CD4-positive, alpha-beta T cell (primary cell): ENCODE measurements at places on chromosomes 6 and 20.

DNA sequence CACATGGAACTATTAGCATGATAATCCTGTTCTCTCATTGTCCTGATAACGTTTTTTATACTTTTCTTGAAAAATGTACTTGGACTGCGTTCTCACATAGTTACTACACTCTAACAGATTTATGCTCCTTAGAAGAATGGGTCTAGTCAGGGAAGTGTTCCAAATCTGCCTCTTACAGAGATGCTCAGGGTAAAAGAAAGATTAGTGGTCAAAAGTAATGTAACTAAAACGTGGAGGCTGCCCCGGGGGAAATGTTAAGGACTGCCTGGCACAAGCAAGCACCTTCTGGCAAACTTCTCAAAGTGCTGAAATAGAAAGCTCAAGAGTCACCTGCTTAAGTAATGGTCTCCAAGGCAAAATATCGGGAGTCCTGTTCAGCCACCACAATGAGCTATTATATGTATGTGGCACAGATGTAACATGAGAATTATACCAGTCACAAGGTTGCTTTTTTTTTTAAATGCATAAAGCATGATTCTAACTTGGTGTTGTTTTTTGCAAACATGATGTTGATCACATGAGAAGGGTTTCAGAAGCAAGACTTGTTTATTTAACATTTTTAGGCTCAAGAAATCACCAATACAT, 244.5 kb upstream of the JARID2 start:
- H3K27me3 ChIP-seq: no peaks in the 10 kb centered on the region
- DNase-seq: no peak
- H3K27ac ChIP-seq: no peak overlapping the region
- no peak overlapping the region for H3K4me3 ChIP-seq

- no peak overlapping the region for H3K27ac ChIP-seq
- H3K27me3 ChIP-seq: no peaks in the 10 kb centered on the region
- DNase-seq: no peak
- H3K4me1 ChIP-seq: peaks cover 4% of the 10 kb centered on the region
Observed at GRCh38 chr6:143676437-143677045, 1.2 kb upstream of the PHACTR2 start.

GRCh38 chr6:56073315-56073714, 174.1 kb downstream of the COL21A1 start:
- H3K4me1 ChIP-seq: no peaks in the 10 kb centered on the region
- H3K36me3 ChIP-seq: no peaks in the 10 kb centered on the region
- H3K27me3 ChIP-seq: no peaks in the 10 kb centered on the region
- no peak overlapping the region for H3K4me3 ChIP-seq
- DNase-seq: no peak

- H3K36me3 ChIP-seq: no peaks in the 10 kb centered on the region
- H3K27me3 ChIP-seq: peaks cover under 1% of the 10 kb centered on the region
- no peaks in the 10 kb centered on the region for H3K4me1 ChIP-seq
- H3K27ac ChIP-seq: no peak overlapping the region
- no peak for DNase-seq
- no peak overlapping the region for H3K4me3 ChIP-seq
Observed at GRCh38 chr6:7812623-7813022, 86.7 kb downstream of the BMP6 start.

DNA sequence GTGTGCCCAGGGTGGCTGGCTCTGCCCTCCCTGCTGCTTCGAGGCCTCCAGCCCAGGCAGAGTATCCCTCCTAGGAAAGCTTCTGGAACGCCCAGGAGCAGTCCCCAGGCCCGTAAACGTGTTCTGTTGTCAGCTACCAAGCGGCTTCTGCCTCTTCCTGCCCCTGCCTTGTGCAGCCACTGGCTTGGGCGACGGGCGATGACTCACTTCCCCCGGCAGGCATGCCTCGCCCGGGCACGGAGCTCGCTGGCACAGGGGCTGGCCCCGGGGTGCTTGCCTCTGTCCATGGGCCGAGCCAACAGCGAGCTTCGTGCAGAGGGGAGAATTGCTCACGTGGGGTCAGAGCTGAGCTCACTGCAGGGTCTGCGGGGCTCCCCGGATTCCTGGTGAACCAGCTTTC, 86.7 kb upstream of the THBS2 start:
- no peak for DNase-seq
- no peaks in the 10 kb centered on the region for H3K4me1 ChIP-seq
- no peaks in the 10 kb centered on the region for H3K36me3 ChIP-seq
- no peak overlapping the region for H3K4me3 ChIP-seq

GRCh38 chr6:150865406-150866146, at the start of gene MTHFD1L:
TSS of gene MTHFD1L (plus strand) at chr6:150865702. CDS start at chr6:150865823, 121 bp downstream.
- DNase-seq: peak; percentile 52
- H3K27me3 ChIP-seq: no peaks in the 10 kb centered on the region
- no peaks in the 10 kb centered on the region for H3K36me3 ChIP-seq
- H3K4me3 ChIP-seq: peak within 1 kb of the TSS; percentile 62
- H3K27ac ChIP-seq: no peak within 1 kb of the TSS
- H3K4me1 ChIP-seq: peaks cover 17% of the 10 kb centered on the region

- no peak overlapping the region for H3K27ac ChIP-seq
- no peaks in the 10 kb centered on the region for H3K36me3 ChIP-seq
- peaks cover 14% of the 10 kb centered on the region for H3K27me3 ChIP-seq
- DNase-seq: no peak
- no peak overlapping the region for H3K4me3 ChIP-seq
Observed at GRCh38 chr20:36281785-36282380, 24.3 kb upstream of the DLGAP4 start.

DNA sequence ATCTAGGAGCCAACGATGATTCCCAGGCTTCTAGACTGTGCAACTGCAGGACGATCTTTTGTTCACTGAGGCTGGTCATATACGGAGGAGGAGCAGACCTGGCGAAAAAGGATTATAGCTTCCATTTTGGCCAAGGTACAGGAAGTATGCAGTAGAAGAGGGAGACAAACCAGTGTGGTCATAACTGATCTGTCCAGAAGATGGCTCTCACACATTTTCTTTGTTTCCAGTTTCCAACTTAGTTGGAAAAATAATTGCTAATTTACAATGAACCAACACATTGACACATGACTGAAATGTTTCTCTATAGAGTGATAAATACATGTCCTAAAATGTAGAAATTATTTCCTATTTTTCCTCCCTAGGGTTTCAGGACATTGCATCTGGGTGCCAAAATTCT, 364.1 kb upstream of the BTBD3 start:
- no peak overlapping the region for H3K4me3 ChIP-seq
- no peak overlapping the region for H3K27ac ChIP-seq
- H3K4me1 ChIP-seq: no peaks in the 10 kb centered on the region
- no peak for DNase-seq

DNA sequence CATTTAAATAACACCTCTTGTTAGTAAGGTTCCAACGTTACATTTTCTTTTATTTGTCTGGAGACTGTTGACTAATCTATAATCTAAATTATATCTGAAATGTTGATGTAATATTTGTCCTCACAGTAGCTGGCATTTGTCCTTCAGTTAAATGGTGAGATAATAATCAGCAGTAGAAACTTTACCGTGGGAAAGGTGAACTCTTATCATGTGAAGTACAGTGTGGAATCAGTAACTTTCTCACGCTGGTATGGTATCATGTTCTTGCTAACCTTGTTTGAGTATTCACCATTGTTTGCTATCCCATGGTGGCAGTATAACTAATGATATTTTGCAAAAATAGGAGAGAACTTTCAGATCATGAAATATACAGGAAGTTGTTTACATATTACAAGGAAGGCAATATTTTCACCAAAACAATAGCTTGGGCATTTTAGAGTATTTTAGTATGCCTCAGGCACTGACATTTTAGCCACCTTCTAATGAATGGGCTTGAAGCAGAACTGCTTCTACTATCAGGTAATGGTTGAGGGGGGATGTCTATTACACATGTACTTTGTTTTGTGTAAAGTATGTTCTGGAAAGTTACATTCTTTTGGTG, 4.8 kb downstream of the GMNN start:
- no peaks in the 10 kb centered on the region for H3K27me3 ChIP-seq
- peaks cover 12% of the 10 kb centered on the region for H3K36me3 ChIP-seq
- H3K4me3 ChIP-seq: no peak overlapping the region

- no peaks in the 10 kb centered on the region for H3K27me3 ChIP-seq
- no peak overlapping the region for H3K27ac ChIP-seq
Observed at GRCh38 chr6:151436802-151437201, 15.1 kb downstream of the RMND1 start.

DNA sequence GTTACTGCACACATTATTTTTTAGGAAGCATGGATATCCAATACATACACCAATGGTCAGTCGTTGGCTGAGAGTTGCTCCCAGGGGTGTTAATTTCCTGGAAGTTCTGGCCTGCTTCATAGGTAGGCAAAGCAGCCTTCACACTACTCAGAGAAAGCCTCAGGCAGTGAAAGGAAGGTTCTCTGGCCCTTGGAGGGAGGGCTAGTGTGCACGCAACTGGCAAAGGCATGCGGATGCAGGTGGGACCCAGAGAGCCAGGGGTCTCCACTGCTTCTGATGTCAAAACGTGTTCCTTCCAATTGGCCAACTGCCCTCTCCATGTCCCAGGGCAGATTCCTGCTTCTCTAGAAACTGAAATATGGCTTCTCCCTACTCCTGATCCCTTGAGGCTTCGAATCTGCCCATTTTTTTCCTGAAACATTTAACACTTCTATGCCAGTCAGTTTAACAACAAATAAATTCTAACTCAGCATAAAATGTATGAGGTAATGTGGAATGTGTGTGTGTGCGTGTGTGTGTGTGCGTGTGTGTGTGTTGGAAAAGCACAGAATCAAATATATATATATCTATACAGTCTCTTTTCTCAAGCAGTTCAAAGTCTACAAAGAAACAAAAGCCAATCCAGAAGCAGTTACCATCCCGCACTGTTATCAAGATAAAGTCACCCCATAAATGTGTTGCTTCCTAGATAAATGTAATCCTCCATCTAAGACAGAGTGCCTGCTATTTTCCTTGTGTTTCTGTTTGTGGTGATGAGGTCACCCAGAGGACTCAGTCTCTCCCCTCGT, 94.0 kb upstream of the HIVEP1 start:
- no peaks in the 10 kb centered on the region for H3K27me3 ChIP-seq
- no peaks in the 10 kb centered on the region for H3K36me3 ChIP-seq
- H3K27ac ChIP-seq: no peak overlapping the region
- no peak for DNase-seq

DNA sequence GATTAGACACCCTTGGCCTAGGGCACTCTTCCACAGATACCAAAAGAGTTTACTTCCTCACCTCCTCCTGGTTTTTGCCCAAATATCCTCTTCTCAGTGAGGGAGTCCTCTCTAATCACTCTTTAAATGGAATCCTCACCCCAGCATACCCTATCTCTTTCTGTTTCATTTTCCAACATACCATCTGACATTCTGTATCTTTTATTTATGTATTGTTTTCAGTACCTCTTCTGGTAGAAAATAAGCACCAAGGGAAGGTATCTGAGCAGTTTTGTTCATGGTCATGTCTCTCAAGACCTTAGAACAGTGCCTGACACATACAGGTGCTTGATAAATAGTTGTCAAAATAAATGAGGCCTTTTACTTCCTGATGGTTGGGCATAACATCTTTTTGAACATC, 55.1 kb downstream of the KIAA0408 start:
- no peaks in the 10 kb centered on the region for H3K36me3 ChIP-seq
- H3K27me3 ChIP-seq: no peaks in the 10 kb centered on the region
- no peaks in the 10 kb centered on the region for H3K4me1 ChIP-seq

- no peaks in the 10 kb centered on the region for H3K4me1 ChIP-seq
- H3K4me3 ChIP-seq: no peak overlapping the region
- H3K27me3 ChIP-seq: no peaks in the 10 kb centered on the region
- no peak for DNase-seq
Observed at GRCh38 chr6:168866534-168866933, 387.1 kb downstream of the THBS2 start.

DNA sequence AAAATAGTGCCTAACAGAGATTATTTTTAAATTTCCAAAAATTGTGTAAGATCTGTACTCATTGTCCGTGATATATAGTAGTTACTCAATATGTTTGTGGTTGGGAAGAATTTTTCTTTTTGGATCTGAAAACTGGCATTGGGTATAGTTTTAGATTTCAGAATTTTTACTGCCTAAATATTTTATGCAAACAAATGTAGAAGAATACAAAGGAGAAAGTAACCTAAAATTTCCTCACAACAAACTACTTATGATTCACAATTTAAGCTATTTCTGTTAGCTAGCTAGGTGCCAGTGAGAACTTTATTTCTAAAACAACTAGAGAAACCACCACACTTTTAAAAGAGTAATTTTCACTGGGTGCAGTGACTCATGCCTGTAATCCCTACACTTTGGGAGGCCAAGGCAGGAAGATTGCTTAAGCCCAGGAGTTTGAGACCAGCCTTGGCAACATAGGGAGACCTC, 38.8 kb downstream of the SESN1 start:
- no peaks in the 10 kb centered on the region for H3K36me3 ChIP-seq
- H3K4me1 ChIP-seq: peaks cover 3% of the 10 kb centered on the region
- no peak overlapping the region for H3K27ac ChIP-seq
- no peak overlapping the region for H3K4me3 ChIP-seq
- no peak for DNase-seq

GRCh38 chr6:124512431-124512830, 449.8 kb upstream of the RNF217 start:
- H3K27ac ChIP-seq: no peak overlapping the region
- no peak overlapping the region for H3K4me3 ChIP-seq
- no peak for DNase-seq

DNA sequence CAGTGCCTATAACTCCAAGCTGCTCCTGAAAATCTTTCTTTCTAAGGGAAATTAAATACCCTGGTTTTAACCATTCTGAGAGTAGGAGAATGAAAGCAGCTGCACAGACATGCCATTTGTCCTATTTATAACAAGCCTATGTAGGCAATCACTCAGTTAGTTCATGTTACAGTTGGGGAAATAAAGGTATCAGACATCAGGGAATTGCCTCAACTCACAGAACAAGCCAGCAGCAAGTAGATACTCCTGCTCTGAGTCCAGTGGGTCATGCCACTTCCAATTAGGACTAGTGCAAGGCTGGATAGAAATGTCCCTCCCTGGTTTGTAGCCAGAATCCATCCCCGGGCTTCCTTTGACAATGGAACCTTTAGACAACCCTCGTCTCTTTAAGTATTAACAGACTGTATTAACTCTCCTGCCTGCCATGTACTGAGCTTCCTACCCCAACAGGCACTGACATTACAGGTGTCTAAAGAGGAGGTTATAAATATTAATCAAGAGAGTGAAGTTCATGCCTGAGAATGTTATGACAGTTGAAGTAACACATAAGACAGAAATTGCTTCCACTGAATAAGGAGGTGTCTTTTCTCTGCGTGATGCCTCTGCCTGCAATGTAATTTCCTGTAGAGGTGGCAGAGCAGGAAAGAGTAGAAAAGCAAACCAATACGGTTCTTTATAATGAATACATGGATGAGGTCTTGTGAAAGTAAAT, 28.0 kb upstream of the MARCKS start:
- H3K27ac ChIP-seq: no peak overlapping the region
- H3K4me1 ChIP-seq: no peaks in the 10 kb centered on the region
- no peaks in the 10 kb centered on the region for H3K27me3 ChIP-seq
- H3K36me3 ChIP-seq: no peaks in the 10 kb centered on the region
